ENCODE measurements at places on chromosomes 3 and 15. TPM values are rescaled to one million over a fixed set of nuclear protein-coding genes. Genes with fewer than 3 reads are reported as not detected.

Gene ADGRG7
- not detected for total RNA-seq

Gene SLC27A2
- 9.9 TPM for total RNA-seq

Gene CLDN11
- not detected for total RNA-seq

Gene KNG1
- not detected for total RNA-seq

Gene CACNA2D2
- total RNA-seq = 0.62 TPM

Gene DPPA2
- not detected for total RNA-seq

Gene SLC28A2
- total RNA-seq = not detected

Gene PATL2
- total RNA-seq = 15.9 TPM

Gene LYZL4
- total RNA-seq = not detected

Gene MRAS
- total RNA-seq = not detected

Data from activated CD4-positive, alpha-beta T cell treated with anti-CD3 and anti-CD28 coated beads, Interleukin-2, amount 10 ng/mL, durations not matched to agents 7 days and 5 days (primary cell).